Renal cortex interstitium (tissue), 15 donors: ENCODE measurements at places on chromosomes 3 and 15. TPM values are rescaled to one million over a fixed set of nuclear protein-coding genes. Genes with fewer than 3 reads are reported as not detected.

- no peak for DNase-seq
Measured at GRCh38 chr3:58058361-58059263, 50.4 kb downstream of the FLNB start.

The FETUB gene
- polyA plus RNA-seq = 0.09 TPM

DNA sequence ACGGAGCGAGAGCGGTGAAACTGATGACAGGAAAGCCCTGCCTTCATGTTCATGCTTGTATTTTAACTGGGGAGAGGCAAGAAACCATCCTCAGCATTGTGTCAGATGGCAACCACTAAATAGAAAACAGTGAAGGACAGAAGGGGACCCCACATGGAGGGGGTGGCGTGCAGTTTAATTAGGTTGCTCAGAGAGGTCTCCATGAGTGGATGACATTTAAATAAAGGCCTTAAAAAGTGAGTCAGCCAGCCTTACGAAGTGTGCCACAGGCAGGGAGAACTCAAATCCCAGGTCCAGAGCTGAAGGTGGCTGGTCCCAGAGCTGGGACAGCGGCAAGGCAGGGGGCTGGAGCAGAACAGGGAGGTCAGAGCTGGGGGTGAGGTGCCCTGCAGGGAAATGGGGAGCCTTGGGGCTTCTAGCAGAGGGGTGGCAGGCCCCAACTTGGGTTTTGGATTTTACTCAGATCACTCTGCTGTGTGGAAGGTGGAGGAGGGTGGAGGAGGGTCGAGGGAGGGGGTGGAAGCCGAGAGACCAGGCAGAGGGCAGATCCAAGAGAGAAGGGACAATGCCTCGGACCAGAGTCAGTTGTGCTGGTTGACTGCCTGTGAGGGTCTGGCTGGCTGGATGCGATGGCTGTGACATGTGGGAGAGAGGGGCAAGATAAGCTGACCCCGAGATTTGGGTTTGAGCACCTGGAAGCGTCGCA, 73.7 kb downstream of the KLF13 start:
- no peak for DNase-seq

DNA sequence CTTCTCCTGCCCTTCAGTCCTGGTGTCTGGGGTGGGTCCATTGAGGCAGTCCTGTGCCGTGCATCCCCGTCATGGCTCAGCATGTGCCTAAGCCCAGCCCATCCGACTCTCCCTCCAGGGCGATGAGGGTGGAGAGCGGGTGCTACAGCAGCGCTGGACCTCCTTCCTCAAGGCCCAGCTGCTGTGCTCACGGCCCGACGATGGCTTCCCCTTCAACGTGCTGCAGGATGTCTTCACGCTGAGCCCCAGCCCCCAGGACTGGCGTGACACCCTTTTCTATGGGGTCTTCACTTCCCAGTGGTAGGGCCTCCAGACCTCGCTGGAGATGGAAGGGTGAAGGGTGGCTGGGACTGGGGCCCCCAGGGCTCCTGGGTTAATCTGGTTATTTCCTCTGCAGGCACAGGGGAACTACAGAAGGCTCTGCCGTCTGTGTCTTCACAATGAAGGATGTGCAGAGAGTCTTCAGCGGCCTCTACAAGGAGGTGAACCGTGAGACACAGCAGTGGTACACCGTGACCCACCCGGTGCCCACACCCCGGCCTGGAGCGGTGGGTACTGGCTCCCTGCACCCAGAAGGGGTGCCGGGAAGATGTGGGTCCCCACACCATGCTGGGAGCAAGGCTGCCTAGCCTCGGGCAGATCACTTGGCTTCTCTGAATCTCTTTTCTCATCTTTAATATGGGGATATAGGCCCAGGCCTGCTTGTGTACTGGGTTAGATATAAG, 10.1 kb downstream of the CIB1 start:
- DNase-seq = no peak

DNA sequence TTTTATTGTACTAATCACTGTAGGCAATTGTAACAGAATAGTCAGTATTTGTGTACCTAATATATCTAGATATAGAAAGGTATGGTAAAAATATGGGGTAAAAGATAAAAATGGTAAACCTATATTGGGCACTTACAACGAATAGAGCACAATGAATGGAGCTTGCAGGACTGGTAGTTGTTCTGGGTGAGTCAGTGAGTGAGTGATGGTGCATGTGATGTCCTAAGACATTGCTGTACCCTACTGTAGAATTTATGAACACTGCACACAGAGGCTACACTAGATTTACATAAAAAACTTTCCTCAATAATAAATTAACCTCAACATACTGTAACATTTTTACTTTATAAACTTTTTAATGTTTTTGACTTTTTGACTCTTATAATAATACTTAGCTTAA, 274.3 kb upstream of the PPP2R3A start:
- DNase-seq = no peak

DNA sequence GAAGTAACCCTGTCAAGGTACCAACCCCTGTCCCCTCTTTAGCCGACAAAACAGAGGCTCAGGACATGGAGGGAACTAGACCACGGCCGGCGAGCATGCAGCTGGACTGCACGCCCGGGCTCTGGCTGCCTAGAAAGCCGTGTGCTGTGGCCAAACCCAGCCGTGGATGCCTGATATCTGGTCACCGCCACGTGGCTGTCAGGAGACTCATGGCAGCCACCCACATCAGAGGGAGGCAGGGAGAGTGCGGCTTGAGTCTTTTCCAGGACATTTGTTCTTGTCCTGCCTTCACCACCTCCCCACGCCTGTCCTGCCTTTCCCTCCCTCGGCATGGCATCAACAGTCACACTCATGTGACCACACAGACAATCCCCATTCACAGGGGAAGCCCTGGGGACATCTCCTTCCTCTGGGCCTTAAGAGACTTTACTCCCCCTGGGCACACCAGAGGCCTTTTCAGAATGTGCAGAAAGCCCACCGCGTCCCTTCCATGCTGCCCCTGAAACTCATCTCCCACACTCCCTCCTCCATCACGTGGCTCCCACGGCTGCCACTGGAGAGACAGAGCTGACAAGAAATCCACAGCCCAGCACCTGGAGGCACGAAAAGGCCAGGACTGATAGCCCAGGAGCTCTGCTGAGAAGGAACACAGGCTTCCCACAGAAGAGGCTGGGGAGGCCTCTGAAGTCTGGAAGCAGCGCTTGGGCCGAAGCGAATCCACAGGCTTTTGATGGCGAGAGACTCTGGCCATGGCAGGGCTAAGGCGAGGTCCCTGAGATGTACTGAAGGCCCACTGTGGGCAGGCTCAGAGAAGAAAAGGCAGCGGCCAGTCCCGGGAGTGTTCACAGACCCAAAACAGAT, 71.2 kb upstream of the IQSEC1 start:
- no peak for DNase-seq

DNA sequence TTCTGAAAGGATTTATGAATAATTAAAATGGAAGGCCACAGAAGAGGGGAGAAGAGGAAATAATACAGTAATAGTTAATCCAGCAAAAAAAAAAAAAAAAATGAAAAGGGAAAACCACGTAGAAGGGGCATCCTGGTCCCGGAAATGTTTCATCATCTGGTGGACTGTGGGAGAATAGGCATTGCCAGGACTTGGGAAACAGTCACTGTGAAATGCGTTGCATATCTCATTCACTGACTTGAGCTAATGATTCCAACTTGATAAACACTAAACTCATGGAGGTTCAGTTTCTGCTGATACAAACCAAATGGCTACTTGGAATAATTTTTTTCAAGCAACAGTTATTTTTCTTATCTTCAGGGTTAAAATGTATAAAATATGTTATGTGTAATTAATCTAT, 3.2 kb downstream of the XCR1 start:
- DNase-seq = no peak

The RASL12 gene
- polyA plus RNA-seq = 5.7 TPM

The LRTM1 gene
- not detected for polyA plus RNA-seq
